Mesothelial cell of epicardium (in vitro differentiated cells): ENCODE measurements at places on chromosomes 11 and 22.

DNA sequence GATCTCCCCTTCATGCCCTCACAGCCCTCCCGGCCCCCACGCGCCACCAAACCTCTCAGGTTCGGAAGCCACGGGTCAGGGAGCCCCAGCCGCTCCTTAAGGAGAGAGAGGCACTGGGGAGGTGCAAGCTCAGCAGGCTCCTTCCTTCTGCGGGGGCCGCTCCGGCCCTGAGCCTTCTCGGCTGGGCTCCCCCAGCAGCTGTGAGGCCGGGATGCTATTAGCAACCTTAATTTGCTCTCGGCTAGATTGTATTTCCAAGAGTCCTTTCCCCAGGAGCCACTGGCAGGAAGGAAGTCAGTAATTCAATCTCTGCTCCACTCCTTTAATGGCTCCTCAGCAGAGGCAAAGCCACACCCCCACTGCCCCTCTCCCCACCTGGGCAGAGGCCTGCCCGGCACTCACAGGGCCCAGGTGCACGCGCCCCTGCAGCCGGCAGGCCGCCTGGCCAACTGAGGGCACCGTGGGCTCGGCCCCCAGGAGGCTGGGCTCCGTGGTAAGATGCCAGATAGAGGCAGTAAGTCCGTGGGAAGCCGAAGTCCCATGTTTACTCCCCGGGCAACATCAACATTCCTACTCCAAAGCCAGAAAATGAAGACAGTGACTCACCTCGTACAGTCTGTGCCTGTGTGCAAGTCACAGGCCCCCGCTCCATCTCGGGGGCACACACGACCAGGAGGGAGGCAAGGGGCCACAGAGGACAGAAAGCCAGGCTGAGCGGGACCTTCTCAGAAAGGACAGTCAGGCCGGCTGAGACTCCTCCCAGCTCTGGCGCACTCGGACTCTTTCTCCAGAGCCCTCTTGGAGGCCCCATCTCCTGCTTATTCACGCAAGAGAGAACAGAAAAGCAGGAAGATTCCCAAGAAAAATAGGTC, 5.2 kb downstream of the IGSF9B start:
- DNase-seq = no peak

- no peak for DNase-seq
These were observed 24.8 kb downstream of the PTPRJ start for GRCh38 chr11:48005136-48005535.

- DNase-seq = no peak
These were observed 9.5 kb downstream of the C1QTNF6 start for GRCh38 chr22:37178350-37179125.

- DNase-seq = no peak
These were observed 5.3 kb downstream of the OMP start for GRCh38 chr11:77107950-77108349.

DNA sequence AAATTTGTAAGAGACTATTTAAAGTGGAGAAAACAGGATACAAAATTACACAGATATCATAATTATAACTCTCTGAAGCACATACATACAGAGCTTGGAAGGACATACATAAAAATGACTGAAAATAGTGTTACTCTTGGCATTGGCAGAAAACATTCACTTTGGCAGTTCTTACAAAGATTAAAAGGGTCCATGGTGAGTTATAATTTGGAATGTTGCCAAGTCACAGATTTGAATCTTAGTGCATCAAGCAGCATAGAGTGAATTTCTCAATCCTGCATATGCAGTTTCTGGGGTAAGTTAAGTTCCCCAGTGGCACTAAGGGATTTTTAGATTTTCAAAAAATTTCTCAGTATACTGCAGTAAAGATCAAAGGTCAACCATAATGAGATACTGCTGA, 115.9 kb downstream of the CCDC81 start:
- DNase-seq = no peak

DNA sequence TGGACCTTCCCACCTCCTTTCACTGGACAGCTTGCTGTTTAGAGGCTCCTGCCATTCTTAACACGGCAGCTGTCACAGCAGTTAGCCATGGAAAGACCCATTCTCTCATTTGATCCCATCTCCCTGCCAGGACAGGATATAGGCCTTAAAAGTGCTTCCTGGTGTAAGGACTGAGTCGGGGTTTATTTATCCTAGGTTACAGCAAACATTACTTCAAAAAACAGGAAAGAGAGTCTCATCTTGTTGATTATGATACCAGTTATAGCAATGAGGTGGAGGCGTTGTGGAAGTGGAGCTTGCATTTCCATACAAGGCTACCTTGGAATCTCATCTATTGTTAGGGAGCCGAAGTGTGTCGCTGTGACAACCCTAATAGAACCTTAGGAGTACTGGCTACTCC, 17.4 kb upstream of the ETS1 start:
- DNase-seq = no peak

DNA sequence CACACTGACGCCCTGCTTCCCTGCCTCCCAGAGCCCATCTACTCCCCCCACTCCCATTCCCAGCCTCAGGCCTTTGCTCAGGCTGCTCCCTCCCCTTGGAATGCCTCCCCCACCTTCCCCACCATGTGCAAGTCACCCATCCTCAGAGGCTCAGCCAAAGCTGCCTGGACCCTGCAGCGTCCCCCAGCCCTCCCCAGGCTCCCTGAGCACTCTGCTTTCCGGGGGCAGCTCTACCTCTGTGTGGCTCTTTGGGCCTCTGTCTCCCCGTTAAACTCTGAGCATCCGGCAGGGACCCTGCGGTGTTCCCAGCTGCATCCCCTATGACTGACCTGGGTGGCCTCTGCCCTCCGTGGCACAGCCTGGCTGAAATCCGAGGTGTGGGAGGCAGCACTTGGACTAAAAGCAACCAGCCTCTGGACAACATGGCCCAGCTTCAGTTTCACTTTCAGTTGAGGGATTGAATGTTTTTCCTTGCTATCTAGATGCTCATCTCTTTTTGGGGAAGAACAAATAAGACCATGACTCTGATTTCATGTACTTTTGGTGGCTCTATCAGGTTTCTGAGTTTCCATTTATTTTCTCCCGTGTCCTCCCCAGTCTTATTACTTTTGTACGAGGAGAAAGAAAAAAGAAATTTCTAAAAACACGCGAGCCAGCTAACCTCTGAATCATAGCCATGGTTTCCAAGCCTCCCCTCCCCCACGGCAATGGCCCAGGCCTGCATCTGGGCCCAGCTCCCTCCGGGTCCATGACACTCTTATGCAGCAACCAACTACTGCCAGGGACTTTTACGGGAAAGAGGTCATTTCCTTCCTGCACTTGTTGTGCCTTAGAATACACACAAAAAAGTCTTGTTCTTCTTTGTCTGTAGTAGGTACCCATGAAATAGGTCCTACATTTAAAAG, 3.8 kb downstream of the APOL3 start:
- DNase-seq = peak; percentile 45

- DNase-seq = no peak
These were observed at the start of gene ADORA2A for GRCh38 chr22:24427500-24428164. TSS of gene ADORA2A (plus strand) at chr22:24427599. CDS start at chr22:24433405, 5,806 bp downstream.

GRCh38 chr11:11931461-11932055, 76.9 kb downstream of the DKK3 start:
- no peak for DNase-seq

- no peak for DNase-seq
These were observed 23.3 kb downstream of the TSPAN32 start for GRCh38 chr11:2325123-2325522.

GRCh38 chr11:1034456-1035295, 1.8 kb downstream of the MUC6 start:
- no peak for DNase-seq

DNA sequence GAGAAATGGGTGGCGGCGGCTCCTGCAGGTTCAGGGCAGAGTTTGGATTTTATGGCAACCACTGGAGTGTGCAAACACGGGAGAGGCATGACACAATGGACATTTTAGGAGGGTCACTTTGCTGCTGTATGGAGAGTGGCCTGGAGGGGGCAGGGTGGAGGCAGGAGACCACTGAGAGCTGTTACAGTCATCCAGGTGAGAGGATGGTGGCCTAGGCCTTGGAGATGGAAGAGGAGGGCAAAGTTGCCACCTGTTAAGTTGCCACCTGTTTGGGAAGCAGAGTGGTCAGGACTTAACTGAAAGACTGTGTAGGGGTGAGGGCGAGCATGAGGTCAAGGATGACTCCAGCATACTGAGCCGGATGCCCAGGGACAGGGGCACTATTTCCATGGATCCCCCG, 2.3 kb upstream of the RAD9A start:
- DNase-seq = no peak

DNA sequence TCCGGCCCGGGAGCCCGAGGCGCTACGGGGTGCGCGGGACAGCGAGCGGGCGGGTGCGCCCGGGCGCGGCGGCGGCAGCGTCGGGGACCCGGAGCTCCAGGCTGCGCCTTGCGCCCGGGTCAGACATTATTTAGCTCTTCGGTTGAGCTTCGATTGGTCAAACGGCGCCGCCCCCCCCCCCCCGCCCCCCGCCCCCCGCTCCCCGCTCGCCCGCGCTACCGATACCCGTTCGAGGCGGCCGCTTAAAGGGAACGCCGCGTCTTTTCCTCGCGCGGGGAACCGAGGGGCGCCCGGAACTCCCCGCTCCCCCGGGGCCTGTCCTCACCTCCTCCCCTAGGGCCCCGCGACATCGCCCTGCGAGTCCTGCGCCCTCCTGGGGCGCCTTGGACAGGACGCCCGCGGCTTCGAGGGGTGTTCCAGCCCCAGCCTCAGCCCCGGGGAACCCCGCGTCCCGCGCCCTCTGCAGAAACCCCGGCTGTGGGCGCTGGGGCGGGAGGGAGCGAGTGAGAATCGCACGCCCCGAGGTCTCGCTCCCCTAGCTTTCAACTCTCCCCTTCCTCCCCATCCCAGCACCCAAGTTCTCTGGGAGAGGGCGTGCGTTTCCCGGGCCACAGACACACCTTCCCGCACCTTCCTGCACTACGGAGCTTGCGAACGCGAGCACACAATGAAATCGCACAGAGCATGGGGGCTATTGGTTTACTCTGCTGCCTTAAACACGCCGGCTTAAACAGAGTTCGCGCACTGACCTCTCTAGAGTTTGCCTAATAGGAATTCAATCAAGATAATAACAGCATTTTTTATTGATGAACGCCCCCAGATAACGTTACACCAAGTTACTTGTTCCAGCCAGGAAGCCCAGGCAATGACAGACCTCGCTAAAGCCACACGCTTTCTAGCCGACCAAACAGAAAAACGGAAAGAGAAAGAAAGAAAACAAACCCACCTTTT, at the start of gene BDNF:
Gene BDNF, minus strand, starts transcription at position 105 of the 951 bp plus-strand sequence. CDS start 41,891 bp downstream, outside the sequence.
- peak; percentile 55 for DNase-seq
